ENCODE measurements at places on chromosomes 5 and 9.

DNA sequence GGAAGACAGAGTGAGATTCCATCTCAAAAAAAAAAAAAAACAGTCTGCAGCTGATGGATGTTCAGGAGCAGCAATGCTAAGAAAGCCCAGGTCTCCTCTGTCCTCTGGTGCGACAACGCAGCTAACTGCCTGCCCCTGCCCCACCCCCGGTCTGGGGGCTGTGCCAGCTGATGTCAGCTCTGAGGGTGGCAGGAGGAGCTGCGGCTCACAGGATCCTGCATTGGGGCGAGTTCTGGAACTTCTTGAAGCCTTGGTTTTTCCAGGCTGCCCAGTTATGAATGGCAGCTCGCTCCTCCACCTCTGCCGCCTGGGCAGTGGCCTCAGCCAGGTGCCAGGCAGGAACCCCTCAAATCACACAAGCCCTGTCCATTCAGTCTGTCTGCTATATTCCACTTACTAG, 113.5 kb downstream of the ROR2 start:
- no peak for DNase-seq

- DNase-seq = no peak
Measured at GRCh38 chr9:13586587-13587374, 307.3 kb upstream of the MPDZ start.

- DNase-seq = no peak
Measured at GRCh38 chr5:141686648-141687416, 4.8 kb upstream of the ARAP3 start.

DNA sequence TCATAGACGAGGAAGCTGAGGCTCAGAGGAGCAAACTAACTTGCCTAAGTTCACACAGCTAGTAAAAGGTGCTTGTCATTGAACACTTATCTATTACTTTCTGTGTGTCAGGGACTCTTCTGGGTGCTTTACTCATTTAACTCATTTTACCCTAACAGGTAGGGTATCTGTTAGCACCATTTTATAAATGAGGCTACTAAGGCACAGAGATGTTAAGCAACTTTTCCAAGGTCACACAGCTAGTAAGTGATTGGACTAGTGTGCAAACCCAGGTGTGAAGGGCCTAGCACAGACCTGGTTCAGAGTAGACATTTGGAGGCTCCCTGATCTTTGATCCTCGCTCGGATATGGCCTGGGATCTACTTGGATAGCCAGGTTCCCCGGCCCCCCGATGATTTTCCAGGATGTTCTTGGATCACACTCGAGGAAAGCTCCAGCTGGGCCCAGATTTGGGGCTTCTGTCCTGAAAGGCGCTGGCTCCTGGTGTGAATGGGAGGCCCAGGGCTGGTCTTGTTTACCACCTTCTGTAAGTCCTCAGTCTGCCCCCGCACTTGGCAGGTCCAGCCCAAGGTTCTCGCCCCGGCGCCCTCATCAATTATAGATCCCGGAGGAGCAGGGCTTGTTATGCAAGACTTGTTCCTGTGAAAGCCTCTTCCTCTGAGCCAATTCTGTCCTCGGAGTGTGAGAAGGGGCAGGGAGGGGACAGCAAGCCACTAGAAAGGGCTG, 37.5 kb downstream of the GSN start:
- no peak for DNase-seq

DNA sequence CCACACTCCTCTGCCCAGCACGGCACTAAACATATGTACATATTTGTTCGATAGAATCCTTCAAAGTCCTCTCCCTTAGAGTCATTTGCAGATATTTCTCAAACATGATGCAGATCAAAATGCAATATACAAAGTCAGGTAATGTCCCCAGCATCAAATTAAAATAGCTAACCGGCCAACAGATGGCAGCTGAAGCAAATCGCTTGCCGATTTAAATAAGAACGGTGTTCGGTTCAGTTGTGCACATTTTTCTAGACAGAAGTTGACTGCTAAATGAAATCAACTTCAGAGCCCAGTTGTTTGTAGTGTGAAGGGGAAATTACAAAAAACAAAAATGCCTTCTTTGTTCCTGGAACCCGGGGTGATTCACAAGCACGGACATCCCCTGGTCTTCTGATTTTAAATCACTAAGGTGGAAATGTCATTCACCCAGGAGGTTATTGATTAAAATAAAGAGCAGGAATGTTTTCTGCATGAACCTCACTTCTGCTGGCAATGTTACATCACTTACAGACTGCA, 219.2 kb downstream of the EBF1 start:
- no peak for DNase-seq

GRCh38 chr9:69743930-69744329, 15.9 kb downstream of the PTAR1 start:
- DNase-seq = no peak

DNA sequence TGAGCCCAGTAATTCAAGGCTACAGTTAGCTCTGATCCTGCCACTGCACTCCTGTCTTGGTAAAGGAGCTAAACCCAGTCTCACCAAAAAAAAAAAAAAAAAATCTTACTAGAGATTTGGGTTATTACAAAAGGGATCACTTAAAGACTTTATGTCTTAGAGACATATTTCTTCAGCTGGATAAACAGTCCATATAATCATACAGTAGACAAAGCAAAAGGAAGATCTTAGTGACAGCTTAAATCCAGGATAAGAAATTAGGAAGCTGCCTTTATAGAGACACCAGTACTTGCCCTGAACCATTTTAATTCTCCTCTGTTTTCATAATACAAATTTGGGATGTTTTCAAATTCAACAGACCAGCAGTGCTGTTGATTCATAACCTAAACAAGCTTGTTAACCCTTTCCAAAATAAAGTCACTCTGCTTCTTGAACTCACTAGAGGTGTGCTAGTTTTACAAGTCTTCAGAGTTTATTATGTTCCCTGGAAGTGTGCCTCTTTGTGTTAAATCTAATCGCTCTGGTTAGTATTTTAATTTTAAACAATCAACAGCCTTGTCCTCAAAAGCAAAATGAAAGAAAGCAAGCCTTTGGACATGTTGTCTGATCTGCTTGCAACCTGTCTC, 255.5 kb downstream of the ARRDC3 start:
- no peak for DNase-seq
